Caco-2 (cell line): ENCODE measurements at places on chromosomes 3 and 15.

GRCh38 chr15:34436126-34436955, 1.3 kb downstream of the GOLGA8A start:
- no peak for DNase-seq

GRCh38 chr3:60383345-60383744, 867.9 kb downstream of the FHIT start:
- DNase-seq, result no peak

GRCh38 chr3:69012100-69012799, 1.2 kb downstream of the EOGT start:
- DNase-seq, result no peak

DNA sequence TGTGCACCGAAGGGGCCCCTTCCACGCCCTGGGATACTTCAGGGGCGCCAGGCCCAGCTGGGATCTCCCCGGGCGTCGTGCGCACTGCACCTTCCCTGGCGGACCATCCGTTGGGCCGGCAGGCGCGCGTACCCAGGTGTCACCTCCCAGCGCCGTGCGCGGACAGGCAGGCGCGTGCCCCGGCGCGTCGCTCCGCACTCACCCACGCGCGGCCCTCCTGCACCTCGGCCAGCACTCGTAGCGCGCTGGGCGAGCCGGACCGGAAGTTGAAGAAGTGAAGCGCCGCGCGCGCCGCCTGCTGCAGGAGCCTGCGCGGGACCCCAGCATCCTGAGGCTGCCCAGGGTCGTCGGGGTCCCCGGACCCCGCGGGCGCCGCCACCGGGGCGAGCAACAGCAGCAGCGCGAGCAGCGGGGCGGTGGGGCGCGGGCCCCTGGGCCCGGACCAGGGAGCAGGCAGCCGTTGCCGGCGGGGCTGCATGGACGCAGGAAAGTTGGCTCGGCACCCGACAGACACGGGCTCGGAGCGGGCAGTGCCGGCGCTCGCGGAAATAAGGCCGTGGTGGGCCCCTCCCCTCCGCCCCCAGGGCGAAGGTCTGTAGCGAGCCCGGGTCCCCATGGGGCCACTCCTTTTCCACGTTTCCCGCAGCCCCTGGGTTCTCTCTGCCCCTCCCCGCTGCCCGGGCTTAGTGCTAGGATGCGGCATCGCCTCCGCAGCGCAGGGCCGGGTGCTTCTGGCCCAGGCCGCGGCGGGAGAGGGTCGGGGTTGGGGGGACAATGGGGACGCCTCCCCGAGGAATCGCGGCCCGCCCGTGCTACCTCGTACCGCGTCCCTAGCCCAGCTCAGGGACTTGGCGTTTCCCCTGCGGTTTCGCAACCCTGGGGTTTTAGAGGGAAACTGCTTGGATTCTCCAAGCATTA, at the start of gene RARRES1:
TSS of gene RARRES1 (minus strand) at position 520 of the 918 bp plus-strand sequence. CDS start at position 478, 42 bp downstream.
- DNase-seq, result peak; percentile 58

DNA sequence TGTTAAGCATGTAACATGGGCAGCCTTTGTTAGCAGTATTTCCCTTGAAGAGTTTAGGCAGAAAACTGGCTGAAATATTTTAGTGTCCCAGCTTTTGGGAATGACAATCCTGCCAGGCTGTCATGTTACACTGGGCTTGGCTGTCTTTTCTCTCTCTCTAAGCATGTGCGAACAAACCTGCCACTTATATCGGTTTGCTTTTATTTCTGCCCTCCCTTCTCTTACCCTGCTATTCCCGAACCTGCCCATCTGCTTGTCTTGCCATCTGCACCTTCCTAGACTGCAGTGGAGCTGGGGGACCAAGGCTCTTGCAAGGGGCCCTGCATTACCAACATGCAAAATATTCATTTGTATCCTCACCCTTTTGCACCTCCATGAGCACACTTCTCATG, 339.6 kb downstream of the EPHB1 start:
- DNase-seq, result no peak

DNA sequence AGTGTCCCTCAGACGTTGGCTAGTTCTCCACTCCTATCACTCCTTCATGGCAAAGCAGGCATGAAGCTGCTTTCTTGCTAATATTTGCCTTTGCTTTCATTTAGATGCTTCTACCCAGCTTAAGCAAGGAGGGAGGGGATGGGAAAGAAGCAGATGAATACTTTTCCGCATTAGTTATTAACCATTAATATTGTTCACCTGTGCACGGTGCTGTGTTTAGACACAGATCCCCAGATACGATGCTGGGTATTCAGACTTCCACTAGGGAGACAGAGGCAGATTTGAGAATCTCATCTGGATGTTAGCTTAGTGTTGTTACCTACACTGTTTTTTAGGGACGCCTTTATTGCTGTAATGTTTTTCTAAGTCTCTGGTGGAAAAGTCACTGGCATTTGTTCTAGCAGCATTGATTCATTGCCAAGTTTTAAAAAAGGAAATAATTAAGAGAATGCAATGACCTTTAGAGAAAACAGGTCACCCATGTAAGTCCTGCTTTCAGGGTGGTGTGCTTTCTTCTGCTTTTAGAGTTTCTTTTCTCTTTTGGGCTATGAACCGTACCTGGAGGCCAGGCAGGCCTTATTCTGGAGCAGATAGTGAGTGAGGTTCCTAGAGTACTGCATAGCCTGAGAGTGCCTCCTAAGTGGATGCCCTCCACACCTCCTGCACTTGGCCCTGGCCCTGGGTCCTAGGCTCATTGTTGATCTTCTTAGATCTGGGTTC, 55.5 kb downstream of the MYZAP start:
- no peak for DNase-seq

DNA sequence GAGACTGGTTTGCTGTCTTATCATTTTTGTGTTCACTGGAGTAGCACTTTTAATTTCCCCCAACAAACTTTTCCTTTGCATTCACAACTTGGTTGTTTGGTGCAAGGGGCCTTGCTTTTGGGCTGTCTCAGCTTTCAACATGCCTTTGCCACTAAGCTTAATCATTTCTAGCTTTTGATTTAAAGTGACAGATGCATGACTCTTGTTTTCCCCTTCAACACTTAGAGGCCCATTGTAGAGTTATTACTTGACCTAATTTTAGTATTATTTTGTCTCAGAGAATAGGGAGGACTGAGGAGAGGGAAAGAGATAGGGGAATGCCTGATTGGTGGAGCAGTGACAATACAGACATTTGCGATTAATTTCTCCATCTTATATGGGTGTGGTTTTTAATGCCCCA, 340.1 kb upstream of the MANF start:
- no peak for DNase-seq

- no peak for DNase-seq
Observed at GRCh38 chr3:99907959-99908544, 90.4 kb downstream of the CMSS1 start.

- no peak for DNase-seq
Observed at GRCh38 chr3:158086361-158086760, 19.9 kb downstream of the SHOX2 start.

DNA sequence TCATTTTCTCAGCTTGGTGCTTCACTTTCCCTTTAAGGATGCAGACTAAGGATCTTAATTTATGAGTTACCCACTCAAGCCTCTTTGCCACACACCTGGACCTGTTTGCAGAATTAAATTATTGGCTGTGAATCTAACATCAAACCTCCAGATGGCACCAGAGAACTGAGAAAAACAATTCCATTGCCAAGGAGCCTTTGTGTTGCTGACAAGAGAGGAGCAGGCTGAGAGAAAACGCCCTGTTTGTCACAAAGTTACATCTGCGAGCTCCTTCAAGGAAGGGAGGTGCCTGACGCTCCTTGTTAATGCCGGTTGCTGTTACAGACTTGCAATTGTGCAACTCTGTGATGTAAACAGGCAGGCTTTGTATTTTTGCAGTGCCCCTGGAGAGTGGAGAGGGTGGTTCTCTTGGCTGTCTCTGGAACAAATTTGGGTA, 36.3 kb upstream of the TMC3 start:
- DNase-seq, result no peak

GRCh38 chr3:175777495-175777894, 918.4 kb downstream of the NAALADL2 start:
- no peak for DNase-seq

DNA sequence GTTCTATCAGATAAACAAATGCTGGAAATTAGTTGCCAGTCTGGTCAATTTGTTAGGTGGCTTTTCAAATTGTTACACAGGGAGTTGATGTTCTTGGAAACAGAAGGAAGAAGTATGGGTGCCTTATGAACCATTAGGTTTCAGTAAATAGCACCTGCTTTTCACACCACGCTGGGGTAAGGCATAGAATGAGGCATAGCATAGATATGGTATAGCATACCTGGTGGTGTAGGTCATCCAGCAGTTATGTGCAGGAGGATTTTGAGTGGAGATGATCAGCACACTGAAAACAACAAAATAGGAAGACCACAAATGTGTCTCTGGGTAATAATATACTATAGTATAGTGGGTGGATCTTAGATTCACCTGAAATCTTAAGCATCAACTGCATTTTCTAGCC, 121.4 kb downstream of the GMPS start:
- DNase-seq, result no peak

GRCh38 chr3:154126651-154127050, 5.5 kb downstream of the ARHGEF26 start:
- DNase-seq, result no peak

DNA sequence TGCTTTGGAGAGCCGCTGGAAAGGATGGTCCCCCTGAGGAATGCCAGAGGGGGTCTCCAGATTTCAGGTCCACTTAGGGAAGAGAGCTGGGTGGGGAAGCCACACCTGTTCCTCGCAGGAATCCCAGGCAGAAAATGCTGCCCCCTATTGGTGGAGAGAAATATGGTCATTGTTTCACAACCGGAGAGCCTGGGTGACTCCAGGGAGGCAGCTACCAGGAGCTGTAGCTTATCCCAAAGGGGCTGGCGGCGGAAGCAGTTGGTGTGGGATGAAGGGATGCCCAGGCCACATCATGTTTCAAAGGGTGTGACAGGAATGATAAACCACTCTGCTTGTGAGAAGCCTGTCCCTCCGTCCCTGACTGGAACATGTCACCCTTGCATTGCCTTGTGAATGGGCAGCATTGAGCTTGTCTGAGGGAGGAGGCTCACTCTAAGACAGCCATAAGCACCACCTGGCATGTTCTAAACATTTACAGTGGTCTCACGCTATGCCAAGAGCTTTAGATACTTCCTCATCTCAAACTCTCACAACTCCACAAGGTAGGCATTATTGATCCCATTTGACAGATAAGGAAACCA, 34.5 kb downstream of the POMGNT2 start:
- no peak for DNase-seq

DNA sequence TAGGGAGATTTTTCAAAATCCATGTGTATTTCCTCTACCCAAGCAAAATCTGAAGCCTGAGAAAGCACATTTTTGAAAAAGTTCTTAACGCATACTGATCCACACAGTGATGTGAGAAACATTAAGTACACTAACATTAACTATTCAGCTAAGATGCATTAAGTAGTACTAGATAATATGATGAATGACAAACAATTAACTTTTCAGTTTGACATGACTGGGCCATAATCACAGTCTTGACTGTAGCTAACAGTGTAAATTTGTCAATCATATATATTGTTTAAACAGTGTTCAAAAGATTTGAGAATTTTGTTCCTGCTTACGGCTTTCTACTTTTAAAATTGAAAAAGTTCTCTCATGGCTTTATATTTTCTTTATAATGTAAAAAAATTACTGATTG, 72.0 kb downstream of the CNTN3 start:
- no peak for DNase-seq

GRCh38 chr3:36843065-36844051, 79.0 kb upstream of the DCLK3 start:
- peak; percentile 41 for DNase-seq

GRCh38 chr3:130839813-130840212, 54.1 kb upstream of the ATP2C1 start:
- DNase-seq, result no peak

DNA sequence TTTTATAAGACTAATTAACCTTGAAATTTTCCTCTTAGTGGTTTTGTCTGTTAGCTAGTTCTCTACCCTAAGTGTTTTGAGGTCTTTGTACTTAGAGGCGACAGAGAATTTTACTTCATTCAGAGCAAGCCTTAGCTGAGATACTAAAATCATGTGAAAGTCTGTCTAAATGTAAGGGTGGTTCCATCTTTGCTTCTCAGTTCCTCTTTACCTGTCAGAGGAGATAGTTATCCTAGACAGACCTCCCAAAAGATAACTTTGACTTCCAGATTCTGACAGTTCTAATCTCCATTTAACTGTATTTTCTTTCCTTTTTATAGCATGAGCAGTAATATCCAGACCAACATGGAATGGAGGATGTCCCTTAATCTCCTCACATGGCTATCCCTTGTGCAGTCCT, 34.7 kb downstream of the RNF111 start:
- no peak for DNase-seq

DNA sequence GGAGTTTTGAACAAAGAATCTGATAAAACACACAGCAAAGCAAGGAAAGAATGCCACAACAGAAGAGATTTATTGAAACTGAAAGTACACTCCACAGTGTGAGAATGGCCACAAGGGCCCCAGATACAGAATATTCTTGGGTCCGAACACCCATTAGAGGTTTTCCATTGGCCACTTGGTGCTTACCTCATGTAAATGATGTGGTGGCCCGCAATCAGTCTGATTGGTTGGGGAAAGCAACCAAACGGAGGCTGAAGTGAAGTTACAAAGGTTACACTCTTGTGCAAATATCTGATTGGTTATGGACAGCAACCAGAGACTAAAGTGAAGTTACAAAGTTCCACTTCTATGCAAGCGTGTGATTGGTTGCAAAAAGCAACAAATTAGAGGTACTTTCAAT, 20.4 kb downstream of the NSUN3 start:
- peak; percentile 13 for DNase-seq

DNA sequence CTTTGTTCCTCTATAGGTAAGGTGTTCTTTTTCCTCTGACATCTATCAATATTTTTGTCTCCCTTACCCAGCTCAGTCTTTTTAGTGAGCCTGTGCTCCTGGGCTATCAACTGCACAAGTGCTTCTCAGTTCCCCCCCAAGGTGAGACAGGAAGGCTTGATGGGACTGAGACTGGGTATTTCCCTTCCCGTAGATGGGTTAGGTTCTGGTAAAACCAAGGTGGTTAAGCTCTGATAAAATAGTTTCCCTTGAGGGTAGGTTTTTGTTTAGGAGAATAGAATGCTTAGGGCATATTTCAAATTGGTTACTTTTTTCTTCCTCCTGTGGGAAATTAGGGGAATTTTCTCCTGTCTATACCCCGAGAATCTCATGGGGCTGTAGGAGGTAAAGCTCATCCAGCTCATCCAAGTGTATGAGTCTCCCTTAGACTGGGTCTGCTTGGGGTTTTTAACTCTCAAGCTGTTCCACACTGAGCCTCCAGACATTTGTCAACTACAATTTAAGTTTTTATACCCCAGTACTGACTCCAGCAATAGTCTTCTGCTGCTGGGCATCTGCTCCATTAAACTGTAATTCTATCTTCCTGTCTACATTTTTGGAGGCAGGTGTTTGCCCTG, 44.9 kb downstream of the OXSR1 start:
- DNase-seq, result no peak

GRCh38 chr3:136280961-136281360, 30.8 kb downstream of the PCCB start:
- DNase-seq, result no peak

GRCh38 chr3:61146010-61146890, 105.0 kb downstream of the FHIT start:
- no peak for DNase-seq

GRCh38 chr3:86996261-86996955, 5.5 kb upstream of the VGLL3 start:
- no peak for DNase-seq
